ENCODE measurements at places on chromosomes 16 and 17. TPM values are rescaled to one million over a fixed set of nuclear protein-coding genes. Genes with fewer than 3 reads are reported as not detected.

Gene ZNF771
- 16.6 TPM for total RNA-seq

Gene RFWD3
- 10.5 TPM for total RNA-seq

Gene PTX4
- not detected for total RNA-seq

Gene HSD11B2
- 5.4 TPM for total RNA-seq

Gene PYCARD
- total RNA-seq: 13.8 TPM

Measured in body of pancreas (tissue), 4 donors.